SW480 (cell line): ENCODE measurements at places on chromosomes 4 and X.
A peak's percentile ranks its signal among the peaks of the same experiment; 100 is the strongest.

DNA sequence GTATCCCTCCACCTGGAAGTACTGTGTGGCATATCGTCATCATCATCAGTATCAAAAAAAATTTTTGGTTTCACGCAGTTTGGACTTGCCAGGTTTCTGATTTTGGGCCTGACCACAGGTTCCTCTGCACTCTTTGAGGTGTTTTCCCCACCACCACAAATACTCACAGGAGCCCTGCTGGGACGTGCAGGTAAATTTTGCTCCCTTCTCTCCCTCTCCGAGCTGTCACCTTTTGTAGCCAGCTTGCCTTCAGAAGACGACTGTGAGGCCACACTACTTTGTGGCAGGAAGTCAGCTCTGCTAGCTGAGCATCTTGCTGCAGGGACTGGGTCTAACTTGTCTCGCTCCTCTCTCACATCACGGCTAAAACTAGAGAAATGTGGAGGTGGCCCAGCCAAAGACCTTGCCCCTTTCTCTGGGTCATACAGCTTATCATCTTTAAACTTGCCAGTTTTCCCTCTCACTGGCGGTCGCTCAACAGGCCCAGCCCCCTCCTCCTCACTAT, 2.8 kb downstream of the PJA1 start:
- no peak for DNase-seq

GRCh38 chr4:61571761-61572559, 371.8 kb downstream of the ADGRL3 start:
- no peak for DNase-seq

GRCh38 chr4:41749631-41750039, 1.1 kb upstream of the PHOX2B start:
- no peak for DNase-seq

GRCh38 chr4:55884093-55884850, 30.8 kb downstream of the EXOC1 start:
- DNase-seq, result no peak

- DNase-seq, result peak; percentile 2
Measured at GRCh38 chrX:110741213-110741796, 54.3 kb downstream of the CHRDL1 start.

GRCh38 chrX:124895947-124896346, 423.7 kb upstream of the TEX13C start:
- no peak for DNase-seq

DNA sequence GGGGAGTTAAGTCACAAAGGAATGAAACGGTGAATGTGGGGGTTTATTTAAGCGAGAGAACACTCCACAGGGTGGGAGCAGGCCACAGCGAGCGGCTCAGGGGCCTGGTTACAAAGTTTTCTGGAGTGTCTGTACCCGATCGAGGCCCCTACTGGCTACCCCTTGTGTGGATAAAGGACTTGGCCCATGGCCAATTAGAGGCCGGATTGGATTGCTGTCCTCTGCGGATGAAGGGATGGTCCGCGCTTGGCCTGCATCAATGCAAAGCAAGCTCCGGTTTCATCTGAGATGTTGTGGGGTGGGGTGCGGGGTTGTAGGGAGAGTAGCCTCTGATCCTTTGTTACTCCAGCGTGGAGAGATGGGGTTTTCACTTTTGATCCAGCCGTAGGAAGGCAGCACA, 1574.5 kb upstream of the TENM3 start:
- no peak for DNase-seq

DNA sequence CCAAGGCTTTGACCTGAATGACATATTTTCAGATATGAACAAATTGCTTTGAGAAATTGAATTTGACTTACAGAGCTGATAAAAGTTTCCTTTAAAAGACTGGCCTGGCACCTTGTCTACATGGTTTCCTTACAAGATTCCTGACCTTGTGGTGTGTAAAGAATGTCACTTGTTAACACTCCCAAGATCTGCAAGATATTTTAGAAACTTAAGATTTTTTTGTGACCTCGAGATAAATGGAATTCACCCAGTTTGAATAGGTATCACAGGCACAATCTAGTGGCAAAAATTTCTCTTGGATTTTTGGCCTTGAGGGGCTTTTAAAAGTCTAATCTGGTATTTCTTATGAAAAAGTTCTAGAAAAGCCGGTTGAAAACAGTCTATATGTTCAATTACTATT, 1568.9 kb upstream of the IGFBP7 start:
- no peak for DNase-seq

- DNase-seq, result no peak
Measured at GRCh38 chr4:19300213-19300612, 951.5 kb upstream of the SLIT2 start.

DNA sequence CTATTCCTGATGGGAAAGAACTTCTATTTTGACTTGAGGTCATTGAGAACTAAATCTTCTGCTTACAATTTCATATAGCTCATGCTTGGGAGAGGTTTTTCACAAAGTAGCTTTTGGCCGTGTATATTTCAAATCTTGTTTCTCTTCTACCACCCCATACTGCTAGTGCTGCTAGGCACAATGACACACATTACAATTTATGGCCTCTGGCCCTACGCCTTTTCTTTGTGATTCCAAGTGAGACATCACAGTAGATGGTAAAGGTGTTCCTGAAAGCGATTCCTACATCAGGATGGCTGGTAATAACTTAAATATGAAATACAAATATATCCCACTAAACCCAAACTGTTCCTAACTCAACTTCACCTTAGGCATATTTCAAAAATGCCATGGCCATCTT, 101.1 kb downstream of the ATXN3L start:
- DNase-seq, result no peak

DNA sequence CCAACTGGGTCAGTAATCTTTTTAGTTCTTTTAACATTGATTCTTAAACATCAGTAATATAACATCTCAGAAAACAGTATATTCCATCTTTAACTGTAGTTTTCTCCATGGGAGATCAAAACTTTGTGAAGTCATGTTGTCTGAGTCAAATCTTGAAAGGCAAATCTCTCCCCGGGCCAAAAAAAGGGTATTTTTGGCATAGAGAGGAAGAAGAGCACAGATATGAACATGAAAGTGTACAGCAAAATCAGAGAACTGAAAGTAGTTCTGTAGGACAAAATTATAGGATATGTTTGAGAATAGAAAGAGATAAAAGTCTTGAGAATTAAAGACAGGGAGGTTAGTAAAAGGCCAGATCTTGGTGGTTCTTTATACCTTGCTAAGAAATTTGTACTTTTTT, 176.4 kb upstream of the GYPA start:
- no peak for DNase-seq

DNA sequence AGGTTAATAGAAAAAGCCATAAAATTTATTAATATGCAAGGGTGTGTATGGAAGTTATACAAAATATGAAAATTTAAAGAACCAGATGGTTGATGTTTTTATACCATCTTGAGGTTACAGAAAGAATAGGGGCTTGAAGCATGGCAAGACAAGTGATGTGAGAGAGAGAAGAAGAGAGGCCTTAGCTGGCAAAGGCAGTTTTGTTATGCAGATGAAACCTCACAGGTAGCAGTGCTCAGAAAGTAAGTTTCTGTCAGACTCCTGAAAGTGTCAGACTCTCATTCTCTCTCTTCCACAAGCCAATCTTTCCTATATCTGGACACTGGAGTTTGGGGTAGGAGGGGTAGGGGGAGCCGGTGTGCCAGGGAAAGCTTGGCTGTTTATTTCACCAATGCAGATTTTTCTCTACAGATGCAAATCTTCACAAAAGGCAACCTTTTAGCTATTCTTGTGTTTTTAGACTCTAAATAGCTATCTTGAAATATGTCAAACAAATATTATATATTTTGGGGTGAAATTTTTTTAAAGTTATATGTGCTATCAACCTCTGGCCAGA, 124.5 kb downstream of the CFAP299 start:
- DNase-seq, result no peak

DNA sequence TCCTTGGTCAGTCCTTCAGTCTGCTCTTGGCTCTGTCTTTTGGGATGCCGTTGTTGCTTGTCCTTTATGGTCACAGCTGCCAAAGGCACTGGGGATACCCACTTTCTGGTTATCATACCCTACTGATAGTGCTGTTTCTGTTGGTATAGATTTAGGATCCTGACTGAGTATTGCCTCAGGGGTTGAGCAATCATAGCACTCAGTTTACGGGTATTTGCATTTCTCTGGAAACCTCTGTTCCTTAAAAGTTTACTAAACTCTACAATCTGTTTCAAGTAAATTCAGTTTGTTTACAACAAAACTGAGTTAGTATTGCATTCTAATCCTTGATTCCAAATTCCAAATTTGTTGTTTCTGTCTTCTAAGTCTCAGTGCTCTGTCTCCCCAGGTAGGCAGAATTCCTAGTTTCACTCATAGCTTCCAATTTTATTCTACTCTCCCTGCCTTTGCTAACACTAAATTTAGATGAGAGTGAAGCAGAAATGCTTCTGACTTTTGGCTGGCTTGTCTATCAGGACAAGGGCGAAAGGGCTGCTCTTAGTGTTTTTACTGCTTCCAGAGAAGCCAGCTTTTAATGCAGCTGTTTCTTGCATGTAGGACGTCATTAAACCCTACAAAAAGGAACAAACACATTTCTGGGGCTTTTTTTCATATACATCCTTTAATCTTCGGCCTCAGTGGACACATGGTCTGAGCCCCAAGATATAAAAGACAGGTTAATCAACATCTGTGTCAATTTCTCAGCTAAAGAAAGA, 17.2 kb upstream of the TET2 start:
- DNase-seq, result no peak

- DNase-seq, result no peak
Measured at GRCh38 chr4:142497606-142498005, 348.5 kb downstream of the INPP4B start.

DNA sequence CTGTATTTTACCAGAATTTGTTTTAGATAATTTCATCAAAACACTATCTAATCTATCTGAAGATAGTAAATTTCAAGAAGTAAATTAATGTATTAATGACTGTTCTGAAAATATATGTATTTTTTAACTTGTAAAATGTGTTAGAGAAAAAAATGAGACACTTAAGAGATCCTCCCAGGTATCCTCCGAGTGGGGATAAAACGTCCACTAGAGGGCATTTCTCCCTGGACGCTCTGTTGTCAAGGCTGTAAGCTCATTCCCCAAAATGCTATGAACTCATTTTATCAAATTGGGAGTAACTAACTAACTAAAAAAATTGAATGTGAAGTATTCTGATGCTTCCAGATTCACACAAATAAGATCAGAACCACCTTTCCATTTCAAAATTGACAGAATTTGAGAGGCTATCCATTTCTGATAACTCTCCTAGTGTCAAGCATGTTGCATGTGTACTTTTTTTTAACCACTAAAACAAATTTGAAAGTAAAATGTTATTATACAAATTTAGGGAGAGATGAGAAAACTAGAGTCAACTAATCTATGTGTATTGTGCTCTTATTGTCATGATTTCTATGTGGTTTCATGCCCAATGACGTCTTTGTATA, 337.3 kb upstream of the HS3ST1 start:
- DNase-seq, result peak; percentile 10

DNA sequence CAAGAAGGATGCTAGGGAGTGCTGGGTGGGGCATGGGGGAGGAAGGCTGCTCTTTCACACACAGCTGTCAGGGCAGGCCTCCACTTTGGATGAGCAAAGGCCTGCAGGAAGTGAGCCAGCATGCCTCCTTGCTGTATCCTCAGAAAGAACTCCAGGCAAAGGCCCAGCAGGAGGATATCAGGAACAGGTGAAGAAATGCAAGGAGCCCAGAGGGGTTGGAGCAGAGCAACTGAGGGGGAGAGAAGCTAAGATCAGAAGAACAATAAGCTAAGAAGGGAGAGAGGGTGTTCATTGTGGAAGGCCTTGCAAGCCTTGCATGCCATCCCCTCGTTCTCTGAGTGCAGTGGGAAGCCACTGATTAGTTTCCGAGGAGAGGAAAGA, 115.1 kb downstream of the CAMK2D start:
- no peak for DNase-seq

GRCh38 chr4:77308843-77309242, 151.8 kb downstream of the CCNG2 start:
- DNase-seq, result peak; percentile 42

GRCh38 chr4:108383157-108383556, 214.4 kb upstream of the LEF1 start:
- DNase-seq, result no peak

DNA sequence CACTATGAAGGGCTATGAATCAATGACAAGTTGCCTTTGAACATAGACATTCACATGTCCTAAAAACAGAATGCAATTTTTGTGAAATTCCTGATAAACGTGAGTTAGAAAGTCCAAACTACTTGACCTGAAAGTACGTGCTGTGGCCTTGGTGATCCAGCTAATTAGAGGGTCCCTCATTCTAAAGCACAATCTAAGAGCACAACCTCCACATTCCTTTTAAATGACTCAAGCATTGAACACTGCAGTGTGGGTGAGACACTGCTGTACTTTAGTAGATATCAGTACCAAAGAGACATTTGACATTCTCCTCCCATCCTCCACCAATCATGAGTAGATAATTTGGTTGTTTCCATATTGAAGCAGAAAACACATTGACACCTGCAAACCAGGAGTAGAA, 73.5 kb downstream of the FAM47B start:
- DNase-seq, result peak; percentile 22

- no peak for DNase-seq
Measured at GRCh38 chr4:141580523-141580922, 55.9 kb upstream of the IL15 start.

DNA sequence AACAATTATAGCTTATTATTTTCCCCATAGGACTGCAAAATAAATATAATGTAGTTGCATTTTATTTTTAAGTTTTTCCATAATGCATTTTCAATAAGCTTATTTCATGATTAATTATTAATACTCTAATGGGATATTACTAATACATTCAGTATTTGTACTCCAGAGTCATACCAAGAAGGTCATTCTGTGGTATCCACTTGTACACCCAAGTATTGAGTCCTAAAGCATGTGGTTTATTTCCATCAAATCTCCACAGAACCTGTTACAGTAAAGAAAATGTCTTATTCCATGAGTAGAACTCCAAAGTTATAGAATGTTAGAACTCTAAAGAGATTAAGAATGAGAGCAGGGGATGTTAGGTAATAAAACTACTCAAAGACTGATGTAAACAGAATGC, 30.6 kb downstream of the UGT2A3 start:
- no peak for DNase-seq

DNA sequence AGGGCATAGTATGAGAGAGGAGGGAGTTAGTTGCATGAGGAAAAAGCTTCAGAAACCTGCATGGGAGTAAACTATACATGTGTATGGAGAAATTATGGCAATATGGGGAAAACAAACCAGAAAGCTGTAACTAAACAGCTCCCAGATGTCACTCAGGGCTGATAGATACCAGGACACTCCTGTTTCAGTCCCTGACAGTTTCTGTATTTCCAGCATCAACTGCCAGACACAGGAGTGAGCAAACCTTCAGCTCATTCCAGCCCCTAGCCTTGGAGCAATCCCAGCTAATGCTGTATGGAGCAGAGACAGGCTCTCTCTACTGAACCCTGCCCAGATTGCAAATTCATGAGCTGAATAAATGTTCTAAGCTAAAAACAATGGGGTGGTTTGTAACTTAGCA, 382.9 kb upstream of the MAGEB18 start:
- DNase-seq, result no peak

- DNase-seq, result no peak
Measured at GRCh38 chr4:3212391-3213105, 36.4 kb upstream of the MSANTD1 start.
